Astrocyte of the hippocampus (primary cell): ENCODE measurements at places on chromosomes 4 and X.
A peak's percentile ranks its signal among the peaks of the same experiment; 100 is the strongest.

- no peak for DNase-seq
These were observed 247.2 kb downstream of the BMPR1B start for GRCh38 chr4:95004912-95005311.

GRCh38 chrX:16671005-16671404 lies 21.0 kb downstream of the S100G start:
- DNase-seq: peak; percentile 68

GRCh38 chr4:121155893-121156292 lies 8.2 kb downstream of the TNIP3 start:
- peak; percentile 56 for DNase-seq

GRCh38 chr4:151418385-151418784 lies 9.4 kb downstream of the FHIP1A start:
- peak; percentile 85 for DNase-seq

DNA sequence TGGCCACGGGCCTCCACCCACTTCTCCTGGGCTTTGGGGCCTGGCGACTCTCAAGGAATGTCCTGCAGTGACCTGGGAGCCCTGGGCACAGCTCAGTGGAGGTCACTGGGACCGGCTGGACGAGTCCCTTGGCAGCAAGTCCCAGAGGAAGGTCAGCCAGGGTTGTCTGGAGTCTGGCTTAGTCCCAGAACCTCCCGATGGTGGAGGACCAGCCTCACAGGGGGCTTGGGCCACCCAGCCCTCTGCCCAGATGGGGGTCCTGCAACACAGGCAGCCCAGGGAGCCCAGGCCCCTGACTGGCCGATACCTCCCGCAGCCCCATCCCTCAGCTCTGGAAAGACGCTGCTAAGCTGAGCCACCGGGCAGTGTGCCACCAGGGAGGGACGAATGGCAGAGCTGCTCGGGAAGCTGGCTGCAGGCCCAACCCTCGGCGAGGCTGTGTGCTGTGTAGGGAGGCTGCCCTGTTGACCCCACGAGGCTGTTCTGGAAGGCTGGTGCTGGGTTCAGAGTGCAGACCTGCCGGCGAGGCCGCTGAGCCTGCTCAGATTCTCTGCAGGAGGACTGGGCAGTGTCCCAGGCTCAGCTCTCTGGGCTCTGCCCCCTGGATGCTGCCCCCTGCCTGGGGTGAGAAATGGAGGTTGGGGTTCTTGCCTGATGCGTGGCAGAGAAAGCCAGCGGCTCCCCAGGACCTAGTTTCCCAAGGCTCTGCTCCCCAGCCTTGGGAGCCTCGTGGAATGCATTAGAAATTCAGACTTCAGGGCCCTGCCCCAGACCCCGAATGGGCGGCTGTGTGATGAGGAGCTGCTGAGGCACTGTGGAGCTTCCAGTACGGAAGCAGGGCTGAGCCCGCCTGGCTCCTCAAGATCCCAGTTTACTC lies 61.7 kb downstream of the ADRA2C start:
- peak; percentile 78 for DNase-seq

DNA sequence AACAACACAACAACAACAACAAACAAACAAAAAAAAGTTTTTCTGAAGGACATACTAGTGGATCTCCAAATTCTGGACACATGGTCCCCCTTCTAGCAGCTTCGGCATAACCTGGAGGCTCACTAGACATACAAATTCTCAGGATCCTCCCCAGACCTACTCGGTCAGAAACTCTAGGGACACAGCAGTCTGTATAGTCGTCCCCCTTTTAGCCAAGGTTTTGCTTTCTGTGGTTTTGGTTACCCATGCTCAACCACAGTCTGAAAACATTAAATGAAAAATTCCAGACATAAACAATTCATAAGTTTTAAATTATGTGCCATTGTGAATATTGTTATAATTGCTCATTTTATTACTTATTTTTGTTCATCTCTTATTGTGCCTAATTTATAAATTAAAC lies 45.2 kb upstream of the SHISA3 start:
- DNase-seq: no peak

DNA sequence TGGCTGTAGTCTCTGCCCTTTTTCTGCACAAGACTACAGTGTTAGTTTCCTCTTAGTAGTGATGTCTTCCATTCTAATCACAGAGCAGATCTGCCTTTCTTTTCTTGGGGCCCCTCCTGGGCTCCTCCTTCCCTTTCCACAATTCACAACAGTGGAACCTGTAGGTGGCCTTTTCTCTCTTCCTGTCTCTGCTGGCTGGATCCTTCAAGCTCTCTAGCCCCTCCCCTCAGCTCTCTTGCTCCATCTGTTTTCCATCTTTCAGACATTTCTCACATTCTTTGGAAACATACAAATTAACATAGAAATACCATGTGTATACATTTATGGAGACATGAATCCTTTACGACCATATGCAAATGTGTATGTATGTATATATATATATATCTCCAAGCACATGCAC lies 304 bp upstream of the SPIN2A start:
- DNase-seq: peak; percentile 4

DNA sequence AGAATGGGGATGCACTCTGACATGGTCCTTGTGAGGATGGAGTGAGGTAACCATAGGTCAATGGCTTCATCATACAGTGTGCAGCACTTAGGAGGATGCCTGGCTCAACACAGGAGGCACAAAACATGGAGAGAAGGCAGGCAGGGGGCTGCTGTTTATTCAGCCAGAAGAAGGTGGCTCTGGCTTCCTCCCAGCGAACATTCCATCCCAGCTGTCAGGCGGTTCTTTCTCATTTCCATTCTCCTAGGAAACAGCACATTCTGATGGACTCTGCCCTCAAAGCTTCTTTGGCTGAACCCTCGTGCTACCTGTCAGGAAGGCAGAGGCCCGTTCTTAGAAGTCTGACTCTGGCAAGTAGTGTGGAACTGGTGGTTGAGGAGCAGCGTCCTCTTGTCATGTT lies 18.6 kb downstream of the STK32B start:
- DNase-seq: peak; percentile 41

- no peak for DNase-seq
These were observed 1843.5 kb upstream of the AGA start for GRCh38 chr4:179285696-179286095.

DNA sequence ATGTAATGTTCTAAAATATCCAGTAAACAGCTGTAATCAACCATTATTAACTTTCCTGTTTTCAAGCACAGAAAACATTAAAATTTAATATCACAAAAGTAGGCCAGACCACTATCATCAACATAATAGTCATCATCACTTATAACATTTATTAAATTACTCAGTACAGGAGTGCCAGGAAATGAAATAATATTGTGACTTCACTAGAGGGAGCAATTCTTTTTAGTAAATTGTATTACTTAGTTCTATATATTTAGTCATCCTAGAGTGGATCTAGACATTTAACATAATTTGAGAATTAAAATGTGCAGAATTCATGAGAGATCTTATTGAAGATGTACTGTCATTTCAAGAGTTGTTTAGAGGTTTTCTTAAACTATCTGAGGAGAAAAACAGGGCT lies 33.6 kb downstream of the PITX2 start:
- DNase-seq: no peak

DNA sequence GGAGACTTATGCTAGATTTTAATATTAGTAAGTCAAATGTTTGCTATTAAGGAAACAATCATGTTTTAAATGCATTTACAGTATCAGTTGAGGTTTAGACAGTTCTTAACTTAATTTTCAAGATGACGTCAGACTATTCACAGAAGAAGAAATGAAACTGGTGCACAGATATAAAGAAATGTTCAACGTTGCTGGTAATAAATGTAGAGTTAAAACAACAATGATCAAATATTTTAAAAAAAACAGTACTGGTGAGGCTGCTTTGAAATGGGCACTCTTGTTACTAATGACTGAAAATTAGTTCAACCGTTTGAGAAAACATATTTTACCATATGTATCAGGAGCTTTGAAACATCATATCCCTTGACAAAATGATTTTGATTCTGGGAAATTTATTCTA lies 44.2 kb downstream of the ABHD18 start:
- no peak for DNase-seq

- no peak for DNase-seq
These were observed 69.6 kb upstream of the NDP start for GRCh38 chrX:44042751-44043150.

GRCh38 chr4:142660728-142661127 lies 185.4 kb downstream of the INPP4B start:
- no peak for DNase-seq

- no peak for DNase-seq
These were observed 317.7 kb downstream of the CCSER1 start for GRCh38 chr4:90444904-90445303.

- peak; percentile 58 for DNase-seq
These were observed 1.6 kb upstream of the LNX1 start for GRCh38 chr4:53592686-53593501.

- DNase-seq: no peak
These were observed 101.5 kb upstream of the LIMCH1 start for GRCh38 chr4:41436419-41436818.

- peak; percentile 42 for DNase-seq
These were observed 1012.1 kb upstream of the SLIT2 start for GRCh38 chr4:19239565-19239964.

DNA sequence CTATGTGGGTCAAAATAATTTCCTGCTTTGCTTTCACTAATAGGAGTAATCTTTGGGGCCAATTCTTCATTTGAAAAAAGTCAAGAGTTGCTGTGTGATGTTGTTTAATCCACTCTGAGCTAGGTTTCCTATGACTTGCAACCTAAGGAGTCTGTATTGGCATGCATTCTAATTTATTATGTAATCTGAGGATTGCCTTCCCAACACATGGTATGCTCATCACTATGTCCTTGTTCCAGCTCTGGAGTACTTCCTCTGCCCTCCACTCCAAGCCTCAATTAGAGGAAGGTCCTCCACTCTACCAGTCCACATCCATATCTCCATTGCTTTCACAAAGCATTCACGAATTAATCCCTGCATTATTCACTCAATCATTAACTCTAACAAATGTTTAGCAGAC lies 56.1 kb downstream of the PPP3CA start:
- DNase-seq: no peak

DNA sequence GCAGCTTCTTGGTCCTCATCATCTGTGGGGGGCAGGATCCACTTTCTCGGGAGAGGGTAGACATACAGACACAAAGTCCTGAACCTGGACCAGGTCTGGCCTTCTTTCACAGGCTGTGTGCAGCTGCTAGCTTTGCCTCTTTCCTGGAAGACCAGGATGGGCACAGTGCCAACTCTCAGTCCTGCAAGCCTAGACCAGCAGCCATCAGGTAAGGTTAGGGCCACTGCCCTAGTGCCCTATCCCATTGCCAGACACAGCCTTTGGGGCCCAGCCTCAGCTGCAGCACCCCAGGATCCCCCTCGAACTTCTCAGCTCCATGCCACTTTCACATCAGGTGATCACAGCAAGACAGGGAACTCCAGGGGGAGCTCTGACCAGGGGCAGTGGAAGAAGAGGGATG lies 38.4 kb downstream of the ZNF185 start:
- no peak for DNase-seq

- no peak for DNase-seq
These were observed 10.1 kb upstream of the CXCL8 start for GRCh38 chr4:73730292-73730691.

DNA sequence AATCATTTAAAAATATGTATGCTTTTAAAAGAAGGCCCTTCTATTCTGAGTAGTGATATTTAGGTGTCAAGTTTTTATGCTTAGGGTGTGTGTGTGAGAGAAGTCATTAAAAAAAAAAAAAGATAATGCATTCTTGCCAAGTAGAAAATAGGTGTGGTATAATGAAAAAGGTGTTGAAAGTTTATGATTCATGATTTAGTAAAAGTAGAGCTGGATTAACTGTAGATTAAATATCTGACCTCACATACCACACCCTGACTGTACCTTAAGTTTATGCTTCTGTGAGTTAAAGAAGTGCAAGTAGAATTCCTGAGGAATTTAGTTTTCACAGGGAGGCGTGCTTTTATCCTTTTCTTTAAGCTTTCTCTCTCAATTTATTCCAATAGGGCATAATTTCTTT lies 71.1 kb downstream of the BMPR1B start:
- DNase-seq: no peak

DNA sequence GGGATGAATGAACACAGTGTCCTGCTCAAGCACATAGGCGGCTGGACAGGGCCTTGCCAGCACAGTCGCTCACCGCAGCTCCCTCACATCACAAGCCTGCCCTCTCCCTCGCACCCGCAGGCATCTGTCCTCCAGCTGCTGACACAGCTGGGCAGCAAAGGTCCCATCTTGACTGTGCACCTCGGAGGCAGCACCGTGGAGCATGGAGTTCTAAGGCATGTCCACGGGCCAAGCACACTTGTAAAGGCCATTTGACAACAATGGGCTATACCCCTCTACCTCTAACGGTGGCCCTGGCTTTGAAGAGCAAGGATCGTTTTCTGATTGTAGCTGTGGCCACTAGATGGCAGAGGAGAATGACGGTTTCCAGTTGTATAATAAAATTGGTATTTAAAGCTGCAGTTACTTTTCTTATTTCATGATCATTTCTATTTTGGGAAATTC lies 53.8 kb downstream of the APLN start:
- peak; percentile 44 for DNase-seq

GRCh38 chr4:6424425-6424824 lies 48.0 kb downstream of the PPP2R2C start:
- no peak for DNase-seq

DNA sequence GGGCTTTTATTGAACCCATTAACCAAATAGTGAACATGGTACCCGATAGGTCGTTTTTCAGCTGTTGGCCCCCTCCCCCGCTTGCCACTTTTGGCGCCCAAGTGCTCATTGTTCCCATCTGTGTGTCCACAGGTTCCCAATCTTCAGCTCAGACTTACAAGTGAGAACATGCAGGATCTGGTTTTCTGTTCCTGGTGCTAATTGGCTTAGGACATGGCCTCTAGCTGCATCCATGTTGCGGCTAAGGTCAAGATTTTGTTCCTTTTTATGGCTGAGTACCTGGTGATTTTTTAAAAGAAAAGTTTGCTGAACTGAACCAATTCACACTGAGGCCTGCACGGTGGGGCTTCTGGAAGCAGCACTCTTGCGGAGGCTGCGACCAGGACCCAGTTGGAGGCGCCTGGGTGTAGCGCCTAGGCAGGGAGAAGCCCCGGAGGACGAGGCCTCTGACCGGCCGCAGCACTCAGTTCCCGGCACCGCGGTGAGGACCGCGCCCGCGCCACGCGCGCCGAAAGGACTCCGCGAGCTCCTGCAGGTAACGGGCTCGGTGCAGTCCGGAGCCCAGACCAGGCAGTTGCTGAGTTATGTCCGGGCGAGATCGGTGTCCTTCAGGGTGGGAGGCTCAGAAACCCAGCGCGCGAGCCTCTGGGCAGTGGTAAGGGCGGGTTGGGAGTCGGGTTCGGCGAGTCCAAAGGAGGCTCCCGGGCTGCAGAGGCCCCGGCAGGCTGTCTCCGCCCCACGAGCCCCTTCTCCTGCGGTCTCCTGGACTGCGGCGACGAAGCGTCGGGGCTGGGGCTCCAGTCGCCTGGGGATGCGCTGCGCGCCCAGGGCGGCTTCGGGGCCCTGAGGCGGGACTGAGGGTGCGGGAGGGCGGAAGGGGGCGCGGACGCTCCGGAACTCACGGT lies 15.8 kb upstream of the SLC25A4 start:
- DNase-seq: peak; percentile 65

DNA sequence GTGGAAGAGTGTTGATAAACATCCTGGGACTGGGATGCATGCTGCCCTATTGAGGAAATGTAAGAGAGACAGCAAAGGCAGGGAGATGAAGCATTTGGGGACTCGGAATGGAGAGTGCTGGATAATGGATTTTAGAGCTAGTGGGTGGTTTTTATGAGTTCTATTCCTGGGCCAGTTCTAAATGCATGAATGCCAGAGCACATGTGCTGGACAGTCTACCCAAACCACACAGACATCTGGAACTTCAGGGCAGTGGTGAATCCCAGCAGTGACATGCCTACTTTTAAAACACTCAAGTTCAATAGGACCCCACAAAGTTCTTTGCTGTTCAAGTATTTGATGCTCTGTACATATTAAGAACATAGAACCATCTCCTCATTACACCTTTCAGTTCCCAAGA lies 133.9 kb downstream of the CBR4 start:
- no peak for DNase-seq

- peak; percentile 91 for DNase-seq
These were observed 75.8 kb upstream of the ATP6AP2 start for GRCh38 chrX:40504801-40505605.
